ENCODE measurements at places on chromosomes 1 and 21.

DNA sequence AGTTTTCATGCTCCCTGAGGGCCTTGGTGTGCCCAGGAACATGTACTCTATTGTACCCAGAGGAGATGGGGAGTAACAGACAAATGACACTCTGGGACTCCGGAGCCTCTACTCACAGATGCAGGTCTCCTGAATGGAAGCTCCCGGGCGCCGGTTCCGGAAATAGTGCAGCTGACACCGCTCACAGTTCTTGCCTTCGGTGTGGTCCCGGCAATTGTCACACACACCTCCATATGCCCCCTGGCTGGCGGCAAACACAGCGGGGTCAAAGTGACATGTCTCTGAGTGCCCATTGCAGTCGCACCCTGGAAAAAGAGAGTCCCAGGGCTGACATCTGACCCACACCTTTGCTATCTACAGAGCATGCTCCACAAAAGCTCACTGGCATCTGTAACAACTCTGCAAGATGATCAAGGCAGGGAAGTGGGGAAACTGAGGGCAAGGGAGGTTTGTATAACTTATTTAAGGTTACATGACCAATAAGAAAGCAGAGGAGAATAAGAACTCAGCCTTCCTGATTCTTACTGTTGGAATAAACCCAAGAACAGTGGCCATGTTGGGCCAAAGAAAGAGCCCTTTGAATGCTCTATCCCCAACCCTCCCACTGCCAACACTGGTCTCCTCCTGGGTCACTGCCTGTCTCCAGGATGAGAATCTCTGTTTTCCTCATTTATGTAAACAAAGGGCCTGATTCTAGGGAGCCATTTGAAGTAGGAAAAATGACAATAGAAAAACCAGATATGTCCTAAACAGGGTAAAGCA is 22.4 kb downstream of the LAMB3 start:
- no peaks in the 10 kb centered on the region for H3K27me3 ChIP-seq
- H3K4me1 ChIP-seq = peaks cover 15% of the 10 kb centered on the region
- H3K4me3 ChIP-seq = no peak overlapping the region
- no peak for DNase-seq
- H3K36me3 ChIP-seq = no peaks in the 10 kb centered on the region

- no peaks in the 10 kb centered on the region for H3K36me3 ChIP-seq
- no peaks in the 10 kb centered on the region for H3K27me3 ChIP-seq
- no peak overlapping the region for H3K4me3 ChIP-seq
- peaks cover 4% of the 10 kb centered on the region for H3K4me1 ChIP-seq
- no peak overlapping the region for H3K27ac ChIP-seq
Measured at GRCh38 chr1:84430546-84430945, 32.3 kb downstream of the DNASE2B start.

DNA sequence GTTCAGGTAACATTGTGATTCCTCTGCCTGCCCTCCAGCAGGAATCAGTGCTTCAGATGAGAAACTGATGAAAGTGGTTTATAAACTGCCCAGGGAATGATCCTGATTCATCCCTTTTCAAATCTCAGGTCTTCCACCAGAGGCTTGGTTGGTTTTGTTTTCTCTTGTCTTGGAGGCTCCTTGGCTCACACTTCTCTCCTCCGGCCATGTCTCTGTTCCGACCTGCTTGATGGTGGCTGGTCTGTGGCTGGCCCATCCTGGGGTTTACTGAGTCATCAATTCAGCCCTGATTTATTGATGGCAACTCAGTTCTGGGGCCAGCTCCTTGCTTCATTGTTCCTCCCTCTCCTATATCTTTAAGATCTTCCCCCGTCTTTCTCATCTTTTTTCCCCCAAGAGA is 56.6 kb upstream of the SLC2A1 start:
- H3K27ac ChIP-seq = no peak overlapping the region
- H3K4me1 ChIP-seq = no peaks in the 10 kb centered on the region
- no peak overlapping the region for H3K4me3 ChIP-seq
- DNase-seq = no peak
- peaks cover 25% of the 10 kb centered on the region for H3K27me3 ChIP-seq
- no peaks in the 10 kb centered on the region for H3K36me3 ChIP-seq

DNA sequence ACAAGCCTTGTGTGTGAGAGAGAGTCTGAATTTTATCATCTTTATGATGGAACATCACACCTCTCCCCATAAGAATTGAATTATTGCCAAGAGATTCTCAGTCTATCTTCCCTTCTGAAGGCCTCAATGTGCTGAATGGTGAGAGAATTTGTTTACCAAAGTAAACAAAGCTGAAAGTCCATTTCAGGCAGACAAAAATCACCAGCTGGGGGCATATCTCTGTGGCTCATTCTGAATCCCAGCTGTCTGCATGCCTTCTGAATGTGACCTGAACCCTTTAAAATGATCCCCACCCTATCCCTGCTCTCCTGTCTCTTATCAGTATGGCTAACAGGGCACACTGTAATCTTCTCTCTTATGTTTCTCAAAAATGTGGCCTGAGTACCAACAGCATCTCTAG is 99.1 kb upstream of the CAMK1G start:
- no peaks in the 10 kb centered on the region for H3K36me3 ChIP-seq
- H3K27ac ChIP-seq = no peak overlapping the region
- no peak overlapping the region for H3K4me3 ChIP-seq
- no peak for DNase-seq

DNA sequence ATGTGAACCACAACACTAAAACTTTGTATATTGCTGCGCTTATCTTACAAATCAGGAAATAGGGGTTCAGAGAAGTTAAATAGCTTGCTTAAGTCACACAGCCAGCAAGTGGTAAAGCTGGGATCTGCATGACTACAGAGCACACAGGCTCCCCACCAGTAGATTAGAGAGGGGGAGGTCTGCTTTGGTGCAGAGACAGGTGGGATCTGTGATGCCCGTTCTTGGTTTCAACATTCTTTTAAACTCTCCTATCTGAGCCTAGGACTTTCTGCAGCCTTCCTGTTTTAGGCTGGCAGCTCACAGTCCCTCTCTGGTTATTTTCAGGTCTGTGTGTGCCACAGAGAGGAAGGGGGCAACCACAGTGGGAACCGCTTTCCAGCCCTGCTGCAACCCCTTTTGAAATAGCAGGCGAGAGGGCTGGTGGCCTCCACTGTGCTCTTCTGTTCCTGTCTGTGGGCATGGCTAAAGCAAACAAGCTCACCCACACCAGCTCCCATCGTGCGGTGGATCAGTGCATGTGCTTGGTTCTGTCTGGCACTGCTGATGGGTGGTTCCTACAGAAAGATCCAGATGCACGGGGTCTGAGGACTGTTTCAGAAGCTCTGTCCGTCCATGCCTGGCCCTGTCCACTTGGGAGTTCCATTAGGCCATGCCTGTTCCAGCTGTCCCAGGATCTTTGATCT is 1.7 kb upstream of the IL6R start:
- H3K4me3 ChIP-seq = no peak overlapping the region
- no peaks in the 10 kb centered on the region for H3K27me3 ChIP-seq
- H3K36me3 ChIP-seq = no peaks in the 10 kb centered on the region
- no peak for DNase-seq
- peaks cover 33% of the 10 kb centered on the region for H3K4me1 ChIP-seq
- no peak overlapping the region for H3K27ac ChIP-seq

DNA sequence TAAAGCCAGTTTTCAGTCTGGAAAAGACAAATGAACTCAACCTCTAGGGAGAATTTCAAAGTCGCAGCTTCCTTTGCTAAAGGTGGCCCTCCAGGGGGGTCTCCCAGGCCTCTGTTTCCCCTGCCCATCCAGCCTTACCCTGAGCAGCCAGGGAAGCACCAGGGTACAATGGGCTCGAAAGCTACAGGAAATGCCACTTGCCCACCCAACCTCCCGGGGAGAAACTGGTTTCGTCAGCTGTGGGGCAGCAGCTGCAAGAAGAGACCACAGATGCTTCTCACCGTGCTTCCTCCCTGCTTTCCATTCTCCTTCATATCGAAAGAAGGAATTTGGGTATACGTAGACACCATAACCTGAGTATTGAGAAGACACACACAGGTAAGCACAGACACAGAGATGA is 1.7 kb downstream of the MORN1 start:
- H3K4me1 ChIP-seq = peaks cover 29% of the 10 kb centered on the region
- peaks cover 2% of the 10 kb centered on the region for H3K36me3 ChIP-seq
- no peaks in the 10 kb centered on the region for H3K27me3 ChIP-seq
- no peak overlapping the region for H3K27ac ChIP-seq

DNA sequence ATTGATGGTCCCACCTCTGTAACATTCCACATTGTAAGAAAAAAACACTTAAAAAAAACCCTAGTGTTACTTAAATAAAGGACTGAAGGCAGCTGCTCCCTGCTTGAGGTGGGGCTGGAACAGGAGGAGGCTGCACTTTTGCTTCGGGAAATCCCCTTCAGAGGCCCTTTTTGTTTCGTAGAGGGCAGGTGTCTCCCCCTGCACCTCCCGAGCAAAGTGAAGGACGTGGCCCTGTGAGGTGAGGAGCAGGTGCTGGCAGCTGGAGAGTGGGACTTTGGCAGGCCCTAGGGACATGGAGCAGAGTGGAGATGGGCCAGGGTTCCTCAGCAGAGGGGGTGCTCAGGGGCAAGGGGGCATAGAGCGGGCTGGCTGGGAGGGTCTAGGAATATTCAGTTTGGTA is 33.4 kb upstream of the WNT4 start:
- no peaks in the 10 kb centered on the region for H3K4me1 ChIP-seq
- no peak for DNase-seq
- H3K36me3 ChIP-seq = no peaks in the 10 kb centered on the region
- H3K27ac ChIP-seq = no peak overlapping the region

DNA sequence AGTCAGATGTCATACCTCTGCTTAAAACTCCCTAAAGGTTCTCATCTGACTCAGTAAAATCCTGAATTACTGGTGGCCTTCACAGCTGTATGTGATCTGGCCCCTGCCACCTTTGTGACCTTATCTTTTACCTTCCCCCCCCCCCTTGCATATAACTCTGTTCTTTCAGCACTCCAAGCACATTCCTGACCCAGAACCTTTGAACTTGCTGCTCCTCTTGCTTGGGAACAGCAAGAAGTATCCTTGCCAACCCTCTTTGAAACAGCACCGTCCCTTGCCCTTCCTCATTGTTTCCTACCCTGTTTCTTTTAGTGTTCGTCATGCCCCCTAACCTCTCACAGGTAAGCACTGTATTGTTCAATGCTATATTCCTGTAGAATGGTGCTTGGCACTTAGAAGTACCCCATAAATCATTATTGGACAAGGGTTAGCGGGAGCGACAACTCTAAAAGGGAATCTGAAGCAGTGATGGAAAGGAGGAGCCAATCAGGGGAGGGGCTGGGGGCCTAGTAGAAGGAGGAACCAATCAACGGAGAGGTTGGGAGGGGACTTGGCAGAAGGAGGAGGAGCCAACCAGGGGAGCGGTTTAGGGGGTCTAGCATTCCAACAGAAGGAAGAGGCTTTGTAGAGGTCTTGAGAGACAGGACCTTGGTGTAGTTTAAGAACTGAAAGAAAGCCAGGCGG is 13.9 kb downstream of the CACHD1 start:
- no peak for DNase-seq
- no peak overlapping the region for H3K27ac ChIP-seq
- H3K36me3 ChIP-seq = no peaks in the 10 kb centered on the region
- H3K4me3 ChIP-seq = no peak overlapping the region
- H3K4me1 ChIP-seq = peaks cover 15% of the 10 kb centered on the region

GRCh38 chr1:77824079-77824478 is 44.6 kb downstream of the MIGA1 start:
- no peaks in the 10 kb centered on the region for H3K27me3 ChIP-seq
- H3K4me3 ChIP-seq = no peak overlapping the region
- H3K36me3 ChIP-seq = peaks cover 27% of the 10 kb centered on the region
- H3K4me1 ChIP-seq = peaks cover 22% of the 10 kb centered on the region

GRCh38 chr21:41578716-41579115 is 70.8 kb upstream of the TMPRSS2 start:
- DNase-seq = no peak
- no peak overlapping the region for H3K4me3 ChIP-seq
- H3K36me3 ChIP-seq = peaks cover 3% of the 10 kb centered on the region
- no peak overlapping the region for H3K27ac ChIP-seq
- peaks cover 10% of the 10 kb centered on the region for H3K4me1 ChIP-seq
- H3K27me3 ChIP-seq = peaks cover 18% of the 10 kb centered on the region

- H3K27ac ChIP-seq = no peak overlapping the region
- H3K4me3 ChIP-seq = no peak overlapping the region
- DNase-seq = no peak
- H3K27me3 ChIP-seq = no peaks in the 10 kb centered on the region
Measured at GRCh38 chr21:43021191-43021590, 46.8 kb downstream of the PKNOX1 start.

DNA sequence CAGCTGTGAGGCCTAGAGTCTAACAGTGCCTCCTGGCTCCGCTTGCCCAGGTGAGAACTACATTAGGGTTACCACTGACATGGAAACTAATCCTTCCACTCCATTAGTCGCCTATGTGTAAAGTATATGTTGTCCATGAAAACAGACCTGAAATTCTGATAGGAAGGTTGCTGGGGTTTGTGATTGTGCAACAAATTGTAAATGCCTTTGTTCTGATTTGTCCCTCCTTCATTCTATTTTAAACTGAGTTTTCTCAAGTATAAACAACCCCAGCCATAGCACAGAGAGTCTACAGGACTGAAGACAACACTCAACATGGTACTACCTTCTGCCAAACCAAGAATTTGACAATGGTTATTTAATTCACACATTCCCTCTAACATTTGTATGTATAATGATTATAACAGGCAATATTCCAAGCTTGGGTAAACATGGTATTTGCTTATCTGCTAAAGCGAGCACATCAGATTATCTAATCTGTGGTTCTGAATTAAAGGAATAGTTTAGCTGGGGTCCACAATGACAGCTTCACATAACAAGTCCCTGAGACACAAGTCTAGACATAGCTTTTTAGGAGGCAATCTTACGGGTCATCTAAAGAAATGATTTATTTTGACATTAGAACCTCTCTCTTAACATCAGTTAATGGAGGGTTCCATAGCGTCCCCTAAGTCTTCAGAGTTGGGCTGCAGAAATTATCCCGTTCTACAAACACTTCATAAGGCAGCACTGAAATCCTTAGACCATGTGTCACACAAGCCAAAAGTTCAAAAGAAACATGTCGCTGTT is 633.0 kb downstream of the SMYD3 start:
- no peak for DNase-seq
- H3K4me3 ChIP-seq = no peak overlapping the region
- H3K27ac ChIP-seq = peak overlapping the region; percentile 57
- H3K27me3 ChIP-seq = no peaks in the 10 kb centered on the region

GRCh38 chr1:41122851-41123518 is 101.5 kb upstream of the SLFNL1 start:
- peak overlapping the region; percentile 16 for H3K27ac ChIP-seq
- H3K27me3 ChIP-seq = no peaks in the 10 kb centered on the region
- no peak for DNase-seq
- peaks cover 9% of the 10 kb centered on the region for H3K4me1 ChIP-seq

- no peak overlapping the region for H3K4me3 ChIP-seq
- DNase-seq = no peak
- H3K27me3 ChIP-seq = no peaks in the 10 kb centered on the region
- H3K4me1 ChIP-seq = no peaks in the 10 kb centered on the region
Measured at GRCh38 chr1:48644905-48645605, 131.6 kb downstream of the BEND5 start.
